ENCODE measurements at places on chromosomes 11 and 22.

- no peak for DNase-seq
Observed at GRCh38 chr22:50292643-50293440, 14.6 kb downstream of the PLXNB2 start.

DNA sequence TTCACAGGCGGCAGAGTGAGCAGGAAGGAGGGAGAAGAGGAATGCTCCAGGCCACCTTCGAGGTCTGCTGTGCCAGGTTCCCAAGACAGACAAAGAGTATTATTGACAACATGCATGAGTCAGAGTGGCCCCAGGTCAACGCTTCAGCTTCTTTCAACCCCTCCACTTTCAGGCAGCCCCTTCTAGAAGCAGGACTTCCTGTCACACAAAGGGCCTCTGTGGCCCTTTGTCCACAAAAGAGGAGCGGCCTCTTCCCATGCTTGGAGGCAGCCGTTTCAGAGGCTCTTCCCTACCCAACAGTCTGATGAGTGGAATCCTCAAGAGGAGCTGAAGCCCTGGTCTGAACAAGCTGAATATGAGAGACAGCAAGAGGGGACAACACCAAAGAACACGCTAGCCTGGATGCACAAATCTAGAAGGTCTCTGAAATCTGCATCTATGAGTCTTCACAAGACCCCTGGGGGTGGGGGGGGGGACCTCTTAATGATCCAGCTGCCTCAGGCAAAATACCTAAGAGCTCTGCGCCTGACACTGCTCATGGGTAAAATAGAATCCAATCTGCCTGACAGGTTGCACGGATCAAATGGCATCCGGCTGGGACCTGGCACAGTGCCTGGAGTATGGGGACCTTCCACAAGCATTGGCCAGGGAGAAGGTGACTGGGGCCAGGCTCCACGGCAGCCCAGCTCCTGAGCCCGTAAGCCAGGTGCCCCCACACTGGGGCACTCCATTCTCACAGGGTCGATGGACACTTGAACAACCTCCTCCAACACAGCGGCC lies 67.5 kb downstream of the PACSIN2 start:
- no peak for DNase-seq

DNA sequence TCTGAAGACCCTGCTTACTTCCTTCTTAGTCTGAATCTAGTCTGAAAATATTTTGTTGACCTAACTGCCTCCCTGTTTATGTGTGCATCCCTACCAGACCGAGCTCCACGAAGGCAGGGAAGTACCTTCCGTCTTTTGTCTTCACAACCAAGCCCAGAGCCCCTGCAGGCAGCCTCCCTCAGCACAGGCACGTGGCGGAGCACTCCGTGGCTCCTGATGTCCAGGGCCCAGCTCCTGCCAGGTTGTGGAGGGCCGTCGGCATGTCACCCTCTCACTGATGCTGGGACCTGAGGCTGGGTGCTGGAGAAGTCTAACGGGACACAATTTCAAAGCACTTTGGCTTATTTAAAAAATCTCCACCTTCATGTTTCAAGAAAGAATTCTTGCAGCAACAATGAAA lies 59.4 kb upstream of the CLTCL1 start:
- no peak for DNase-seq

DNA sequence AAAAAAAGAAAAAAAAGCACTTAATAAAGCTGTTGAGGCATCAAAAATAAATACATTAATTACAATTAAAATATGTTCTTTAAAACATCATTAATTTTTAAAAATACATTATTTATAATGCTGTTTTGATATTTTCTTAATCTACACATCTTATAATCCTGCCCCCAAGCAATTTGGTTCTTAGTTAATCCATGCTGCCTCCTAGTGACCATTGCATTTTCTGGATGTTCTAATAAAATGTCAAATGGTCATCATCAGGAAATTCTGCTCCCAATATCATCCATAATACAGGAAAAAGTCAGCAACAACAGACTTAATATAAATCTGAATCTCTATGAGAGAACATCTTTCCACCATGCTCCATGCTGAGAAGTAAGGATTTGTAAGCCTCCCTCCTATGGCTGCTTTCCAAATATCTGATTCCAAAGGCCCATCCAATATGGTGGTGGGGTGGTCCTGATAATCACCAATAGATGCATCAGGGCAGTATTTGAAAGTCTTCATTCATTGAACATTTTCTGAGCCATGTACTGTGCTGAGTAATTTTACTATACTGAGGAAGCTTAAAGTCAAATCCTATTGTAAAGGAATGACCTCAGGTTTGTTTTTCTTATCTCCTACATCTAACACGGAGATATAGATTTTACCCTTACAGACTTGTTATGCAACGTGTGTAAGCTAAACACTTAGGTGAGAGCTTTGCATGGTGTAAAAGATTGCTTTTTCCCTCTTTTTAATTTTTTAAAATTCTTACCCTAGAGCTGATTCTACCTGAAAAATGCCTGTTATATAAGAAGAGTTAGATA lies 124.7 kb upstream of the BMAL1 start:
- no peak for DNase-seq

DNA sequence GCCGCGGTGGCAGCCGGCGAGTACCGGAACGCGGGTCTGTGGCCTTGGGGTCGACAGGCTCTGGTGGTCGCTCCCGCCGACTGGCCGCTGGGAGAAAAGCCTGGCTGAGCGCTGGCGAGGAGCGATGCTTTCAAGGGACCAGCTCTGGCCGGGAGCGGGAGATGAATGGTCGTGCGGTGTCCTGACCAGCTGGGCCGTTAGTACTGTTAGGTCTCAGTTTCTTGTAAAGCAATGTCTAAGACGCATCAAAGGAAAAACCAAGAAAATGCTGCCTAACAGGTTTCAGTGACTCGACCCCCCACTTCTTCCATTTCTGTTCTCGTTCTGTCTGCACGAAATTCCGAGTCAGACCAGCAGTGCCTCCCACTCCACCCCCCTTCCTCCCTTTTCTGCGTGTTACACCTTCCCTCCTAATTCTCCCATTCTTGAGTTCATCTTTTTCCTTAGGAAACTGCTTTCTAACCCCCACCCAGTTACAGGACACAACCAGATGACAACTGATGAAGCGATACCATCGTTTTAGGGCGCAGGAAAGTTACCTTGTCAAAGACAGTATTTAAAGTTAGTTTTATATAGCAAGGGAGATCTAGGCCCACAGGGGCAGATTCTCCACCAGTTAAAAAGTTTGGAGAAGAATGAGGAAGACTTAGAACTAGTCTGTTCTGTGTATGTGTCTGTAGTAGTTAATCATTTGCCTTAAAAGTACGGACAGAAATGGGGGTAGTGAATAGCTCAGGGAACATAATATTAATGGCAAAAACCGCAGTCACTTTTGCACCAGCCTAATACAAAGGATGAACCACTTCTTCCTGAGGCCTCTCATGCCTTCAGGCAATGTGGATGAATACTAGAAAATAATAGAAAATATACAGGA lies 1.0 kb downstream of the CUL5 start:
- DNase-seq, result no peak

DNA sequence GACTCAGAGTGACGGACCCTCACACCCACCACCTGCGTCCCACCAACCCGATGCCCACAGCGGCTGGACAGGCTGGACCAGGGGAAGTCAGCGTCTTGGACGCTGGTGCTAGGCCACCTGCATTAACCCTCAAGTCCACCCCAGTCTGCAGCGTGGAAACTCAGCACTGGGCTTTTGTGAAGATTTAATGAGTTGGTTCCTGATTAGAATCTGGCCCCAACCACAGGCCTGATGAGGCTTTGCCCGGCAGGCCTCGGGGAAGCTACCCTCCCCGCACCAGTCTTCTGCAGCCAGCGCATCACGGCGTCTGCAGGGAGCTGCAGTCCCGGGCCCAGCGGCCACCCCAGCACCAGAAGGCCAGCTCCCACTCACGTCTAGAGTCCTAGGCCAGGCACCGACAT lies 101.0 kb downstream of the BRD1 start:
- DNase-seq, result no peak

DNA sequence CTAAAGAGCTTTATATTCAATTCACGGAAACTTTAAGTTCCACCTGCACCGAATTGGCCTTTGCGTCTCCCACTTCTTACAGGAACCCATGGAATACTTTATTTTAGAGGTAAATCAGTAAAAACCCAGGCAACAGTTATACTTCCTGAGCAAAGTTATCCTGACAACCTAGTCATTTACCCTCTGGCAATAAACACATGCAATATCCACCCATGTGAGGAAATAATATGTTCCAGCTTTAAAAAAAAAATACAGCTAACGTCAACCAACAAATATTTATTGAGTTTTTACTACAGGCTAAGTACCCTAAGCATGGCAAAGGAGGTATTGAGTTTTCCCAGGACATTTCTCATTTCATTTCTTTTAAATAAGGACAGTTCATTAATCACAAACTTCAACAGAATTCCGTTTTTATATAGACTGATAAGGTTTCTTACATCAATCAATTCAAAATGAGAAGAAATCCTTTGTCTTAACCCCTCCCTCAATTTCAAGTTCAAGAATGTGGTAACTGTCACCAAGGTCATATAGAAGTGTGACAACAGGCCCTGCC lies 38.3 kb upstream of the CCDC34 start:
- no peak for DNase-seq

DNA sequence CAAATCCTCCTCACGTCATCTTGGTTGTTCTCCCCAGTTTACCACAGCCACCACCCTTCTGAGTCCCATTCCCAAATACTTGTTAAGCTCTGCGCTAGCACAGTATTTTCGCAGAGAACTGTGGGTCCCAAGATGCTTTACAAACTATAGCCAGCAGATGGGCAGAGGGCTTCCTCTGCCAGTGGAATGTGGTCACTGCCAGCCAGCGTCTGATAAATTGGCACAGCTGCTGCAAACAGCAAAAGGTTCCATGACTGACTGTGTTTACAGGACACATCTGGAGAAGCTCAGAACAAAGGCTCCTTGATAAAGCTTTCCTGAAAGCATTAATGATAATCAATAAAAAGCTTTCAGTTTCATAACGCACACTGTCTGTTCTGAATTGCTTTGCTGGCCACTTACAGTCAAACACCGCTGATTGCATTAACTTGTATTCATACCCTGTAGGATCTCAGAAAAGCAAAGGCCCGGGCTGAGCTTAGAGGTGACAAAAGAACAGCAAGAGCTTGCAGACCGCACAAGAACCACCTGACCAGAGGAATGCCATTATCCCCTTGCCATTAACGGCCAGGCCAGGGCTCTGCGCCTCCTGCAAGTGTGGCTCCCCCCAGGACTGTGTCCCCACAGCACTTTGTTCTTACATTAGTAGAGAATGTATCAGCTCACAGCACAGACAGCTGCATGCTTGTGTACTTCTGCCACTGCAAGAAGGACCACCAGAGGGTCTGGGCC lies 120.6 kb downstream of the MICAL3 start:
- no peak for DNase-seq

- DNase-seq, result no peak
Observed at GRCh38 chr11:77276271-77276670, 25.2 kb downstream of the GDPD4 start.

GRCh38 chr11:32388871-32389770 lies 46.2 kb downstream of the WT1 start:
- no peak for DNase-seq

DNA sequence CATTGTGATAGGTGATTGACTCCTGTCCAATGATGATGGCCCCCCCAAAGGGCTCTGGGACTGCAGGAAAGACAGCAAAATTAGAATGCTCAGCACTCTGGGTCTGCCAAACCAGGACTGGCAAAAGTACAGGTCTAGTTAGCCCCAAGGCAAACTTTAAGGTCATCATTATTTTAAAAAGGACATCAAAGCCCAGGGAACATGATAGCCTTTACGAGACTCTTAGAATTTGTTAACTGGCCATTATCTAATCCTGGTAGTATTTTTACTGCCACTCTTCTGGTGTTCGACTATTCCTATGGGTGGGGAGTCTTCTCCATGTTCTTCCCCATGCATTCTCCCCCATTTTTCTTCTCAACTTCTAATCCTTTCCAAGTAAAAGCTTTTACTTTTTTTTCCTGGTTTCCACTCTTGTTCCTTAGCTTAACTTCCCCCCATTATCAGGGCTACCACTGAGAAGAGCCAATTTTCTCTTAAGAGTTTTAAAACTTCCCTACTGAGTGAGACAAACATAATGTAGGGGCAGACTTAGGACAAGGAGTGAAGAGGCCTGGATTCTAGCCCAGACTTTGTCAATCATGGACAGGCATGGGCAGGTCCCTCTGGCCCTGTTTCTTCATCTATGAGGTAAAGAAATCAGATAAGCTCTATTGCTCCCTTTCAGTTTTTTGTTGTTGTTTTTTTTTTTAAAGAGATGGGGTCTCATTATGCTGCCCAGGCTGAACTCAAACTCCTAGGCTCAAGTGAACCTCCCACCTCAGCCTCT lies 7.1 kb downstream of the DDB1 start:
- DNase-seq, result no peak

GRCh38 chr22:44575381-44576268 lies 77.6 kb upstream of the RTL6 start:
- DNase-seq, result no peak

DNA sequence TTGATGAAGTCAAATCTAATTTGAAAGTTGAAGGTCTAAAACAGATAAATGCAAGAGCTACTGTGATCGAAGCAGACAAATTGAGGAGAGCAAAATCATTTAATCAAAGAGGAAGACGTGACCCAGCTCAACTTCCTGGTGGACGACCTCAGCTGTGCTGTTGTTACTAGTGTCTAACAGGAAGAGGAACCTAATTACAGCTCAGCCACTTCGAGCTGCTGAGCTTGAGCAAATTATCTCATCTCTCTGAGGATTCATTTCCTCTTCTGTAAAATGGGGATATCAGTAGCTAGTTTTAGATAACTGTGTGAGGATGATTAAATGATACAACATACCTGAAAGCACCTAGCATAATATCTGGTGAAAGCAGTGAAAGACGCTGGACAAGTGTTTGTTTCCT lies 48.6 kb upstream of the OLFML1 start:
- no peak for DNase-seq

DNA sequence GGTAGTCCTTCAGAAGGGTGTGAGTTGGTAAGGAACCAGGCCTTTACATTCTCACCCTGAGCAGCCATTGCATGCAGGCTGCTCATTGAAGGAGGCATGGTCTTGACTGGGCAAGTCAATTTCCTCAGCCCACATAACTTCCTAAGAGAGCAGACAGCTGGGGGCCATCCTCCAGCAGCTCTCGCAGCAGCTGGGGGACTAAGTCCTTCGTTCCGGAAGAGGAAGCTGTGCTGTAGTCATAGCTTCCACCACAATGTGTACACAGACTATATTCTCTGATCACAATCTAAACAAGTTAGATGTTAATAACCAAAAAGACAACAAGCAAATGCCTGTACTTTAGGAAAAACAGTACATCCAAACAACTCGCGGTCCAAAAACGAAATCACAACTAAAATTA lies 30.1 kb upstream of the MPPED1 start:
- DNase-seq, result no peak

DNA sequence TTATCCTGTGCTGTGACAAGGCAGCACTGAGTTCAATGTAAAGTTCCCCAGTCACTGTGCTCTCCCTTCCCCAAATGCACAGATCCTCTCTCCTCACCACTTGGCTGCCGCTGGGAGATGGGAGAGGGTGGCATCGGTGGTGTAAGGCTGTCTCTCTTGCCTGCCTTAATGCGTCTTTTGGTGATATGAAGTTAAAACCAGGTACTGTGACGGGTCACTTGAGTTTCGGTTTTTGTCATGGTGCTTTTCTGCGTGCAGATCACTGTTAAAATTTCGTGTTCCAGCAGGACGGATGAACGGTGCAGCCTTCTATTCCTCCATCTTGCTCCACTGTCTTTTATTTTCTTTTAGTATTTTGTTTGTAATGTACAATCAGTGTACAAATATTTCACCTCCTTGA lies 18.6 kb downstream of the GLB1L2 start:
- DNase-seq, result no peak

All from NCI-H1930 (cell line).